ENCODE measurements at places on chromosomes 6 and 20.

GRCh38 chr6:130259557-130259956 lies 36.8 kb upstream of the SAMD3 start:
- DNase-seq: no peak

DNA sequence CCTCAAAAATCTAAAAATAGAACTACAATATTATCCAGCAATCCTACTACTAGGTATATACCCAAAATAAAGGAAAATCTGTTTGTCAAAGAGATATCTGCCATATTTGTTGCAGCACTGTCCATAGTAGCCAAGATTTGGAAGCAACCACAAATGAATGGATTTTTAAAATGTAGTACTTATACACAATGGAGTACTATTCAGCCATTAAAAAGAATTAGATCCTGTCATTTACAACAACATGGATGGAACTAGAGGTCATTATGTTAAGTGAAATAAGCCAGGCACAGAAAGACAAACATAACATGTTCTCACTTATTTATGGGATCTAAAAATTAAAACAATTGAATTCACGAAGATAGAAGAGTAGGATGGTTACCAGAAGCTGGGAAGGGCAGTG lies 135.7 kb upstream of the CCDC28A start:
- DNase-seq: no peak

DNA sequence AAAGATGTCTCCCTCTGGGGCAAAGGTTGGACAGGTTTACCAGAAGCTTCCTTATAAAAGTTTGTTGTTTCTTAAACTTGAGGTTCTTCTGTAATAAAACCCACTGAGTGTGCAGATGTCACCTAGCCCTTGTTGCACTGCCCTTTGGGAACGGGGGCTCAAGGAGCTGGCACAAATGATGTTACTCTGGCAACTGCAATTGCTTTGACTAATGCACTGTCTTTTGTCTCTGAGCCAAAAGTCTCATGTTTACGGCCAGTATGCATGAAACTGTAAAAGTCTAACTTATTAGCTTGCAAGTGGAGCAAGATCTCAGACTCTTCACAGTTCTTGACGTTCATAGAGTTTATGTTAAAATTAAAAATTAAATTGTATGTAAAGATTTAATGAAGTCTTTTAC lies 655.7 kb downstream of the EPHA7 start:
- no peak for DNase-seq

DNA sequence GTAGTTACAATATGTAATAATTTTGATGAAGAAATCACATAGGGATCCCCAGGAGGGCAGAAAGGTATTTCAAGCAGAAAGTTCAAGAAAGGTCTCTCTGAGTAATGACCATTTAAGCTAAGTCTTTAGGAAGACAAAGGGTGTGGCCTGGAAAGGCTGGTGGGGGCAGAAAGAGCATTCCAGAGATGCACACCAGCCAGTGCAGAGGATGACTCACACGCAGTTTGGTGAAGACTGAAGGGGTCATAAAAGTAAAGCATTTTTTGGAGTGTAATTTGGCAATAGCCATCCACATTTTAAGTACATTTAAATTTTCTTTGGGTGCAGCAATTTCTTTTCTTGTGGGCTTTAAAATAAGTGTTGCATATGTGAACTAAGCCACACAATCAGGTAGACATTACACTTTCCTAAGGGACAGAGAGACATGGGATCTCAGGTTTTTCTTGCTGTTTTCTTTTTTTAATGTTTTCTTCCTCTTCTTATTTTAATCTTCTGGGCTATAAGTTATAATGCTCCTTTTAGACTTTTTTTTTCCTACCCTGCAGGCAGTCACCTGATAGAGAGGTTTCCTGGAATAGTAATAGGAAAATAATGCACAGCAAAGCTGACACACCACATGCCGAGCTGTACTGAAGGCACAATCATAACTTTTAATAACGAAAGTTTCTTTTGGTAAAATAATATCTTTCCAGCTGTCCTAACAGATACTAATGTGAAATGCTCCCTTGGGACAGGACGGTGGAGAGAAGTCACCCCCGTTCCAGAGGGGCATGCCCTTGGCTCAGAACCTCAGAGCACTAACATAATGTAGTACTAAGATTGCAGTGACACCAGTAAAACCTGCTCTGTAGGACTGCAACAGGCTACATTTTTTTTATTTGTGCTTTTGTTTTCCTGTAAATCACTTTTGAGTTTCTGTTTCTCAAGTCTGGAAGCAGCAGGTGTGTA lies 49.6 kb upstream of the PTPRK start:
- DNase-seq: peak; percentile 52

DNA sequence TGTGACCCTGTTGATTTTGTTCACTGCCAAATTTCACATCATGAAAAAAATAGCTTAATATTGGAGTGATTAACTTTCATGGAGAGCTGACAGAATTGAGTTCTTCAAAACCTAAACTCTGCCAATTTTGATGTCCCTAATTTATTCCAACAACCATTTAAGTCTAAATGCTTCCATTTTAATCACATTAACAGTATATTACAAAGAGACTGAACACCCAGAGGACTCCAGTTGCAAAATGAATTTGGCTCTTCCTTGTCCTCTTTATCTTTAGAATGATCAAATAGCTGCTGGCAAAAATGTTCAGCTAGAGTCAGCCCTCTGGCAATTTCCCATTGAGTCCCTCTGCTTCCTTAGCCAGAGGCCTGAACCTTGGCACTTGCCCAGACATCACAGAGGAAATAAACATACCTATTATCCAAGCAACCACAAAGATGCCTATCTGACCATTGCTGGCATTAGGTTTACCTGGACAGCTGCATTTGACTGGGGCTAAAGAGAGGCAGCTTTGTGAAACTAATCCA lies 299.0 kb upstream of the STXBP5 start:
- no peak for DNase-seq

- no peak for DNase-seq
Measured at GRCh38 chr20:36866681-36867495, 9.1 kb upstream of the TLDC2 start.

GRCh38 chr6:137878486-137879285 lies 11.6 kb downstream of the TNFAIP3 start:
- no peak for DNase-seq

DNA sequence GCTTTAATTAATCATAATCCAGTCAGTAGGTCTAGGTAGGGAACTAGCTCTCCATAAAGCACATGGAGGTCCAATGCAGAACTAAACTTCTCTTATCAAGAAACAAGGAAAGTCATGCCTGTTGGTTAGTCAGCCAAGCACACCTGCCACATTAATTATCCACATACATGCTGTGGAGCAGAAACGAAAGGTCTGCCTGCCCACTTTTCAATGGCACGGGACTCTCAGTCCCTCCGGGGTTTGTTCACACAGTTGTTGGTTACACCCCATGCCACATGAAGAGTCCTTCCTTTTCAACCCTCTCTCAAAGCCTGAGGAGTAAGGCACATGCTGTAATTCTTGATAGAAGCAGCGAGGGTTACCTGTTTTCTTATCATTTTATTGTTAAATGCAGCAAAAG lies 1096.4 kb upstream of the MAP3K7 start:
- DNase-seq: no peak

DNA sequence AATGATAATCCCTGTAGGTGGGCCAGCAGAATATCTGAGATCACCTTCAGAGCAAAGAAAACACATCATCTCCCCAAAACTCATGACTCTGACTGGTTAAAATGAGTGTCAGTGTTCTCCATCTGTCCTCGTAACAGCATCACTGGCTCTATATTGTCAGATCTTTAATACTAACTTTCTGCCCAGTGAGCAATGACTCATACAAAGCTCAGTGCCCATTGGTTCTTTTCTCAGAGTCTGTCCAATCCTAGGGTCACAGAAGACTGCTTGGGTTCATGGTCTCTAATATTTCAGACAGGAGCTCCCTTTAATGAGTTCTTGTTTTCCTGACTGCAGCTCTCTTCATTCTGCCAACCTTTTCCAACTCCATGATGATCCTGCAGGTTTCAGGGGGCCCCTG lies 36.4 kb downstream of the HLA-DPB1 start:
- DNase-seq: no peak

DNA sequence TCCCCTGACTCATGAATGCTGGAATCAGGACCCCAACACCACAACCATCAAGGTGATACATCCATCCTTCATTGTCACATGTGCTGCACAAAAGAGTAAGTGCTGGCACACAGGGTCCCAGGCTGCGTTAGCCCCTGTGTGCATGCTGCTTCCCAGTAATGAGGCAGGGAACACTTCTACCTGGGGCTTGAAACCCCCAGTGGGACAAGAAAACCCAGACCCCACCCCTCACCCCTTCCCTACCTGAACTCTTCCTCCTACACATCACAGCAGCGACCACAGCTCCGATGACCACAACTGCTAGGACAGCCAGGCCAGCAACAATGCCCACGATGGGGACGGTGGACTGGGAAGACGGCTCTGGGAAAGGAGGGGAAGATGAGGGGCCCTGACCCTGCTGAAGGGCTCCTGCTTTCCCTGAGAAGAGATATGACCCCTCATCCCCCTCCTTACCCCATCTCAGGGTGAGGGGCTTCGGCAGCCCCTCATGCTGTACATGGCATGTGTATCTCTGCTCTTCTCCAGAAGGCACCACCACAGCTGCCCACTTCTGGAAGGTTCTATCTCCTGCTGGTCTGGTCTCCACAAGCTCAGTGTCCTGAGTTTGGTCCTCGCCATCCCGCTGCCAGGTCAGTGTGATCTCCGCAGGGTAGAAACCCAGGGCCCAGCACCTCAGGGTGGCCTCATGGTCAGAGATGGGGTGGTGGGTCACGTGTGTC lies 2.0 kb downstream of the HLA-B start:
- DNase-seq: no peak

DNA sequence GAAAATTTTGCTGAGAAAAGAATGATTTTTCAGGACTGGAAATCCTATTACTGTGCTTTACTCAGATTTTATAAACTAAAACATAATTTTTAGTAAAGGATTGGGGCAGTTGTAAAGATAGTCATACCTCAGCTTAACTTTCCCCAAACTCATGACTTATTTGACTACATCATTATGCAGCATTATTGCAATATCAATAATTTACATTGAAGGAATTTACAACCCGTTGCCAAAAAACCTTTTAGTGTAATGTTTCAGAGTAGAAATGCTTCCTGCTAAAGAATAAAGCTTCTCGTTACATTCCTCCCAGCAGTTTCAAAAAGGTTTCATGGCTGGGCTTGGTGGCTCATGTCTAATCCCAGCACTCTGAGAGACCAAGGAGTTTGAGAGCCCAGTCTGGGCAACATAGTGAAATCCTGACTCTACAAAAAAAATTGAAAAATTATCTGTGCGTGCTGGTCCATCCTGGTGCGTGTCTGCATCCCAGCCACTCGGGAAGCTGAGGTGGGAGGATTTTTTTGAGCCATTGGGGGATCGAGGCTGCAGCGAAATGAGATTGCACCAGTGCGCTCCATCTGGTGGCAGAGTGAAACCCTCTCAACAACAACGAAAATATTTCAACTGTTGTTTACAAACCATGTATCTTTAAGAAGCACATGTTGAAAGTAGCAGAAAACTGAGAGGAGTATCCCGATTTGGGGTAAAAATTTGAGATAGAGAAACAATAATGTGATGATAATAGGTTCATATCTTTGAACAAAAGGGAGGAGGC lies 4.4 kb downstream of the AMD1 start:
- DNase-seq: no peak

- DNase-seq: no peak
Measured at GRCh38 chr20:13684566-13685222, 46.0 kb upstream of the TASP1 start.

- DNase-seq: no peak
Measured at GRCh38 chr6:25050356-25050755, 114.6 kb upstream of the RIPOR2 start.

- DNase-seq: no peak
Measured at GRCh38 chr6:4510906-4511640, 265.1 kb upstream of the CDYL start.

Data from NT2/D1 (cell line).